ENCODE measurements at places on chromosomes 3 and 15.
A peak's percentile ranks its signal among the peaks of the same experiment; 100 is the strongest.

DNA sequence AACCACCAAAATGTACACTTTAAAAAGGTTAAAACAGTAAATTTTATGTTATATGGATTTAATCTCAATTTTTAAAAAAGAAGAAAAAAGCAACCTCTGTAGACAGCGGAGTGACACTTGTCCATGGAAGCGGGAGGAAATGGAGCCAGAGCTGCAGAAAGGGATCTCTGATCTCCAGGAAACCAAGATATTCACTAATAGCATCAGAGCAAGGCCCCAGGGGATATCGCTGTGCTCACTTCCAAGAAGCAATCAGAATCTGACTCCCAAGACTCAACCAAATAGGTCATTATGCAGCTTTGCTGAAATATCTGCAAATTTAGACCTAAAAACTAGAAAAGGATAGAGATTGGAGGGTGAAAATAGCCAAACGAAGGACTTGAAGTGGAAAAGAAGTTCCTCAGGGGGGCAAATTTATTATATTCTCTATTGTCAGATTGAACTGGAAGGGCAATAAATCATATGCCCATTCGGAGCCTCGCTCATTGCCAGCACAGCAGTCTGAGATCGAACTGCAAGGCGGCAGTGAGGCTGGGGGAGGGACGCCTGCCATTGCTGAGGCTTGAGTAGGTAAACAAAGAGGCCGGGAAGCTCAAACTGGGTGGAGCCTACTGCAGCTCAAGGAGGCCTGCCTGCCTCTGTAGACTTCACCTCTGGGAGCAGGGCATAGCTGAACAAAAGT is 62.0 kb upstream of the ATP2C1 start:
- no peak for DNase-seq

GRCh38 chr3:116338713-116339112 is 106.6 kb downstream of the LSAMP start:
- no peak for DNase-seq

- no peak for DNase-seq
Measured at GRCh38 chr15:24617646-24618045, 57.9 kb upstream of the NPAP1 start.

DNA sequence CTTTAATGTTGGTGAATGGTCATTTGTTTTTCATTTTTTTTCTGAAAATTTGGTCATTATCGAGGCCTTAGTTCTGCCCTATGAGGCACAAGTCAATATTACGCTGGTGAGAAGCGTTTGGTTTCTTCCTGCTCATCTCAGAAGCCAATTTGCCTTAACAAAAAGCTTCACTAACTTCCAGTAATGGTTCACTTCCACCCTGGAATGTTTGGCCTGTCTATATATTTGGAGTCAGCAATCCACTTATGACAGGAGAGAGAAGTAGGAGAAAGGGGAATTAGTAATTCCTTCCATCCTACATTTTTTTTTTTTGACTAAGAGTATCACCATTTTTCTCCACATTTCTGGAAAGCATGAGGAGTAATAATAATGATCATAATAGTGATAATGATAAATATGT is 124.4 kb downstream of the DIPK2A start:
- no peak for DNase-seq

- DNase-seq, result peak; percentile 23
Measured at GRCh38 chr15:41661078-41661517, 893 bp downstream of the MGA start.

- DNase-seq, result no peak
Measured at GRCh38 chr15:57044072-57044702, 125.7 kb downstream of the TCF12 start.

GRCh38 chr3:190321789-190322603 is at the start of gene CLDN1:
CLDN1 (minus strand) TSS chr3:190322446; CDS start chr3:190322206, 240 bp downstream.
- peak; percentile 83 for DNase-seq

DNA sequence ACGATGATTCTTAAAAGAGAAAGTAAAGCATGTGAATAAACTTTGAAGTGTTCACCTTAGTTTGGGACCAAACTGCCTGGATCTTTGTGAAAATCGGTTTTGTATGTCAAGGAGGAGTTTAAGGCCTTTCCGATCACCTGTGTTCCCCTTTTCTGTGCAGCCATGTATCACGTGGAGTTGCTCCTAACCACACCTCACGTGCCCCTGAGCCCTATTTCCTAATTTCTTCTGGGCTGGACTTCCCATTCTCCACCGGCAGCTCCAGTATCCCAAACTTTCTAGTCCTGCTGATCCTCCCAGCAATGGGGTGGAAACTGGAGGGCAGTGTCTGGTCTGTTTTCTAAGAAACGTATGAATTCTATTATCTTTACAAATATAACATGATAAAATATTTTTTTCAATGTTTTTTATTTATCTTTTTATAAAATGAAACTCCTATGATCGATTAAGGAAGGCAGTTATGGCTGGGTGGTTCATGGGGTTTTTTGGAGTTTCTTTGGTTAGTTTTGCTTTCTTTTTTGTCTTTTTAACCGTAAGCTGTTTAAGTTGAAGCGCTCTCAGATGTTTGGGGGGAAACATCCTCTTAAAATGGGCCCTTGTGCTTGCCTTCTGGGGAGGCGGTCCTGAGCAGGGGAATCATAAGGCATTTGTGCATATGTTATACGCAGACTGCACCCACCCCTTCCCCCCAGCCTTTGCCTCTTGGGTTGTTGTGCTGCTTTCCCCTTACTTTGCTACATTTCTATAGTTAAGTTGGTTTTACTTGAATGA is 43.6 kb upstream of the WWTR1 start:
- DNase-seq, result no peak

- DNase-seq, result no peak
Measured at GRCh38 chr3:183255348-183255730, 2.3 kb downstream of the B3GNT5 start.

GRCh38 chr3:14537590-14538450 is 2.3 kb downstream of the GRIP2 start:
- DNase-seq, result no peak

- no peak for DNase-seq
Measured at GRCh38 chr3:90054311-90054710, 946.9 kb downstream of the EPHA3 start.

DNA sequence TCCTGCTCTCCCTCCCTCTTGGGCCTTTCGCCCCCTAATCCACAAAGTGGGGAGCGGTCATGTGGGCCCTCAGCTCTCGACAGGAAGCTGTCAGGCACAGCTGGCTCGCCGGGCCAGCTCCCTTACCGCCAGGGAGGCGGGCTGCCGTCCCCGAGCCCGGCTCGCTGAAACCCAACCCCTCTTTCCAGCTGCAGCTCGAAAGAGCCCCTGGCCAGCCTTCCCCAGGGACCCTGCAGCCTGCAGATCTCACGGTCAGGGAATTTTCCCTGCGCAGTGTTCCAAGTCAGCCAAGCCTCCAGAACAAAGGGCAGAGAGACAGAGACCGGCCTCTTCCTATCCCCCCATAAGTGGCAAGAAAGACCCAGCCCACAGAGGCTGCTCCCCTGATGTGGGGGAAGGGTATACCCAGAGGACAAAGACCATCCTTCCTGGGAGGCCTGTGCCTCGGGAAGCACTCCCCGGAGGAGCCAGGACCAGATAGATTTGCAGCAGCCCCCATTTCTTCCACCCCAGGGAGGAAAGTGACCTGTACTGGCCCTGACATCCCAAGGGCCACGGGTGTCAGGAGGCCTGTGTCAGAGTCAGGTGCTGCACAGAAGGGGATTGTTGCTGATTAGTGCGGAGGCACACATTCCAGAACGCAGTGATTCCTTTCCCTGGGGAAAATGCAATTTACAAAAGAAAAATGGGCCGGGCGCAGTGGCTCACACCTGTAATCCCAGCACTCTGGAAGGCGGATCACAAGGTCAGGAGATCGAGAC is 32.6 kb downstream of the MAGEF1 start:
- DNase-seq, result no peak

DNA sequence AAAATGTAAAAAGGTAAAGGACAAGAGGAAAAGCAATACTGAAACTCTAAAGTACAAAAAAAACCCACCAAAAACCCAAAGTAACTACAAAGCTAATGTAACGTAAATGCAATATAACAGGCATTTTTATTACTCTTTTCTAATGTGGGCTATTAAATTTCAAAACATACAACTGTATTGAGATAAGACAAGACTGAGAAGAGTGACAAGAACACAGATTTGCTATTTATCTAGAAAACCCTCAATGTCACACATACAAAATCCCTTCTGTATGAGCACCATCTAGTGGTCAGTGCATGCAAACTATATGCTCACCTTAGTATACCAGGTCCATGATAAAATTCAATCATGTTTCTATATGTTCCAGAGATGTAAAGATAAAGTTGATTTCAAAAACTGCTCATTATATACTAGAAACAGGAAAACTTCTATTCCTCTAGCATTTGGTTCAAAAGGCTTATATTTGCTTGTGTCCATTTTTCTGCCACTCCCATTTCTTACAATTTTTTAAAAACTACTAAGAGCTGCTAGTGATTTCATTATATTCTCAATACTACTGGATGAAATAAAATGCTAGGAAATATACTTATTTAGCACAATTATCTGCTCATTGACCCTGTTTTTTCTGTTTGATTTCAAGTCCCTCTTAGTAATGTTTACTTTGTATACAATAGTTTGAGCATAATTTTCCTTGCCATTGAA is 111.4 kb downstream of the DLG1 start:
- peak; percentile 40 for DNase-seq

GRCh38 chr3:35651851-35652250 is 12.5 kb downstream of the ARPP21 start:
- no peak for DNase-seq

DNA sequence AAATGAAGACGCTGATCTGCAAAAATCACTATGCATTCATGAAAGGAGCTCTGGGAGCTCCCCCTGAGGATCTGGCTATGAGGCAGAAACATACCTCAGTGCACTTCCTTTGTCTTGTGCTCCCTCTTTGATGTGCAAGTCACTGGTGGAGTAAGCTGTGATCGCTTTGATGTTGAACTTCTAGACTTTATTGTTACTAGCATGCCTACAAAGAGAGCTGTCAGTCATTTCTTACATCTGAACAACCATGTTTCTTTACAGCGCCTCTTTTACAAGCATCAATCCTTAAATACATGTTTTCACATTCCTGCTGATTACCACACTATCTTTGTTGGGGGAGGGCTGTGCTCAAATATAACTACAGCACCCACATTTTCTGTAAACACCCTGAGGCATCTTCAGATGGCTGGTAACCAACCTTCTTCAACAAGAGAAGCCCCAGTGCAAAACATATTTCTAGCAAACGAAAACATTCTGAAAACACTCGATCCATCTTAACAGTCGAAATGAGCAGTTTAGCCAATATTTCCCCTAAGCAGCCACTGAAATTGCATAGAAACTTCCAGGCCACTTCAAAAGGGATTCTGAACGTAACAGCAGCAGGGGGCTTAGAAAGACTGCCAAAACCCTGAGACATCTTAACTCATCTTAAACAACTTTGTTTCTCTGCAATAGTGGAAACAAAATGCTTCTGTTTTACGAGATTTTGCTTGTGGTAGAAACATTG is 101.9 kb upstream of the ICE2 start:
- no peak for DNase-seq

DNA sequence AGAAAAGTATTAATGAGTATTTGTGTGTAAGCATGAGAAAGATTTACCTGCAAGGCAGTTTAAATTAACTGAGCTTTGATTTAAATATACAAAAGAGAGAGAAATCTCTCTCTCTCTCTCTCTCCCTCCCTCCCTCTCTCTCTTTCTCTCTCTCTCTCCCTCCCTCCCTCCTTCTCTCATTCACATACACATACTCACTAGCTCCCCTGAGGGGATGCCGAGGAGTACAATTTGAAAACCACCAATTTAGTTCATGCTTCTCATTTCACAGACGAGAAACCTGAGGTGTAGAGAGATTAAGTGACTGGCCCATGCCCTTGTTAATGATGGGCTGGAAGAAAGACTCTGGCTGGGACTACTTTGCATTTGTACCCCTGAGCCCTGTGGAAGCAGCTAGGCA is 59.4 kb downstream of the MECOM start:
- no peak for DNase-seq

GRCh38 chr3:151011427-151011826 is 38.9 kb upstream of the CLRN1 start:
- DNase-seq, result no peak

DNA sequence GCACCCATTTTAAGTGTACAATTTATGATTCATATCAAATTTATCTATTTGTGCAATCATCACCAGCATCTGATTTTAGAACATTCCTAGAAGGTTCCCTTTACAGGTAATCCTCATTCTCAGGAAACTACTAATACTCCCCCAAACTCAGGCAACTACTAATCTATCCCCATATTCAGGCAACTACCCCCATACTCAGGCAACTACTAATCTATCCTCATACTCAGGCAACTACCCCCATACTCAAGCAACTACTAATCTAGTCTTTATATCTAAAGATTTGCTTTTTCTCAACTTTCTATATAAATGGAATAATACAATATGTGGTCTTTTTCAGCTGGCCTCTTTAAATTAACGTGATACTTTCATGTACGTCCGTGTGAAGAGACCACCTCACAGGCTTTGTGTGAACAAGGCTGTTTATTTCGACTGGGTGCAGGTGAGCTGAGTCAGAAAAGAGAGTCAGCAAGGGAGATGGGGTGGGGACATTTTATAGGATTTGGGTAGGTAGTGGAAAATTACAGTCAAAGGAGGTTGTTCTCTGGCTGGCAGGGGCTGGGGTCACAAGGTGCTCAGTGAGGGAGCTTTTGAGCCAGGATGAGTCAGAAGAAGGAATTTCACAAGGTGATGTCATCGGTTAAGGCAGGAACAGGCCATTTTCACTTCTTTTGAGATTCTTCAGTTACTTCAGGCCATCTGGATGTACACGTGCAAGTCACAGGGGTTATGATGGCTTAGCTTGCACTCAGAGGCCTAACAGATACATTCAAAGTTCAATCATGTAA is 1444.5 kb upstream of the CADM2 start:
- no peak for DNase-seq

GRCh38 chr15:38070778-38071177 is 136.3 kb downstream of the TMCO5A start:
- DNase-seq, result no peak

DNA sequence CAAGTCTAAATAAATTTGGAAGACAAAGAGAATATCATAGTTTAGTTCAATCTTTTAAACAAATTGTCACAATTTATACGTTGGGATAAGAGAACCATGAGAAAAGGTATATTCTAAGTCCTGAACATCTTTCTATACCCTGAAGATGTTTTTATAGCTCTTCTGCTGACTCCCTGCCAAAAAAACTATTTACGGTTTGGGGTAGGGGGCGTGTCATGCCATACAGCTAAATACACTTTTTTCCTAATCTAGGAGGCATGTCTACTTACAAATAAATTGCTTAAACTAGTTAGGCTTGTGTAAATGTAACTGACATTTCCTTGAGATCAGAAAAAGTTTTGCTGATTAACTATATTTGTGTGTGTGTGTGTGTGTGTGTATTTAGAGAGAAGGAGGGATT is 163.3 kb downstream of the PGPEP1L start:
- DNase-seq, result no peak

DNA sequence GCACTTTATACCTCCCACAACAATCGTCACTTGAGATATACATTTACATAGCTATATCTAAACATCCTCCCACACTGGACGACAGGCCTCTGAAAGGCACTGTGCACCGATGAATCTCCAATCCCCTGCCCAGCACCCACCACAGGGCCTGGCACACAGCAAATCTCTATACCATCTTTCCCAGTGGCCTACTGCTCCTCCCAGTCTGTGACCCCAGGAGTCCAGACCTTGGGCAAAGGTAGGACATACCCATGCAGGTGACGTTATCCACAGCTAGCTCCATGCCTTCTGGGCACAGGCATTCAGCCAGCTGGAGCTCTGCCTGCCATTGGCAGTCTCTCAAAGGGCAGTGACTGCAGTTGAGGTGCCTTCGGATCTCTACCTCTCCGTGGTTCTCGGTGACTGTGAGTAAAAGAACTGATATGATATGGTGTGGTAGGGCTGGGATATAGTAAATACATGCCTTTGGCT is 5.8 kb downstream of the LTK start:
- DNase-seq, result no peak

All from GM10248 (cell line).